Dermis blood vessel endothelial cell (primary cell): ENCODE measurements at places on chromosomes 5 and 9. TPM values are rescaled to one million over a fixed set of nuclear protein-coding genes. Genes with fewer than 3 reads are reported as not detected.

GRCh38 chr5:111236995-111237394, 12.8 kb downstream of the CAMK4 start:
- no peak for DNase-seq

GRCh38 chr5:64794053-64794770, 25.5 kb downstream of the CWC27 start:
- peak; percentile 55 for DNase-seq

DNA sequence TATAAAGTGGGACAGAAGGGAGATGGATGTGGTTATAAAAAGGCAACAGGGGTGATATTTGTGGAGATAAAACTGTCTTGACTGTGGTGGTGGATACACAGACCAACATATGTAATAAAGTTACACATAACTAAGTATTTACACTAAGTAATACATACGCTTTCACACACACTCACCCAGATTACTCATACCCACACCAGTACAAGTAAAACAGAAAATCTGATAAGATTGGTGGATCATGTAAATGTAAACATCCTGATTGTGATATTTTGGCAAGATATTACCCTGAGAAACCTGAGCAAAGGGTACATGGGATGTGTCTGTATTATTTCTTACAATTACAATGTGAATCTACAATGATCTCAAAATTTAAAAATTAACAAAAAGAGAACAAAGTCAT, 53.3 kb upstream of the SLIT3 start:
- no peak for DNase-seq

GAPT gene
- not detected in 2 replicates for total RNA-seq

NTRK2 gene
- under 0.01 and 0.05 TPM in 2 replicates for total RNA-seq

CATSPER3 gene
- 0.34 TPM in 1 of 2 replicates, not detected in the other for total RNA-seq
